ENCODE measurements at places on chromosomes 6 and 20. TPM values are rescaled to one million over a fixed set of nuclear protein-coding genes. Genes with fewer than 3 reads are reported as not detected.
A peak's percentile ranks its signal among the peaks of the same experiment; 100 is the strongest.

DNA sequence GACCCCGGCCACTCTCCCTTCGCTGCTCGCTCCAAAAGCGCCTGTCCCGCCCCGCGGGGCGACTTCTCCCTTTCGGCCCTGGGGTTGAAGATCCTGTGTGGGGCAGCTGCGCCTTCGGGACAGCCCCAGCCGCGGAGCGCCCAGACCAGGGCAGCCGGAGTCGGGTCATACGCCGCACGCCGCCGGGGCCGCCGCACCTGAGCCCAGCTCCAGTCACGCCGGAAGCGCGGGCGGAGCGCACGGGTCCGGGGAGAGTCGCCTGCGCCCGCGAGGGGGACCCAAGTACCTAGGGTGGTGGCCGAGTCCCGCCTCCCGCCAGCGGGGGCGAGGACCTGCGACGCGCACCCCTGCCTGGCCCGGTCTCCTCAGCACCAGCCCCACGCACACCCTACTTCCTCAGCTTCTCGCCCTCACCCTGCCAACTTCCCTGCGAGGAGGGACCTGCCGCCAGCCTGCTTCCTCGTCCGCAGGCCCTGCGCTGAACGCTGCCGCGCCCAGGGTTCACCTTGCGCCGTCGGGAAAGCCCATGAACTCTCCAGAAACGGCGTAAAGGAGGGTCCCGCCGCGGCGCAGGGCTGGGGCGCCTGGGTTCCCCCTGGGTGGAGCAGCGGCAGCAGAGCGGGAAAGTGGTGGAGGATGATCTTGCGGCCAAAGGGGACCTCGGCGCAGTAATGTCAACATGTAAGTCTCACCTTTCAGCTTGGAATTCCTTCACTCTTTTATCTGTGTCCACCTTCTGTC is at the start of gene ADGRG6:
Gene ADGRG6 (plus strand): TSS at position 357 of the 741 bp plus-strand sequence. CDS start 323 bp downstream, at position 680.
- peak; percentile 38 for DNase-seq

DNA sequence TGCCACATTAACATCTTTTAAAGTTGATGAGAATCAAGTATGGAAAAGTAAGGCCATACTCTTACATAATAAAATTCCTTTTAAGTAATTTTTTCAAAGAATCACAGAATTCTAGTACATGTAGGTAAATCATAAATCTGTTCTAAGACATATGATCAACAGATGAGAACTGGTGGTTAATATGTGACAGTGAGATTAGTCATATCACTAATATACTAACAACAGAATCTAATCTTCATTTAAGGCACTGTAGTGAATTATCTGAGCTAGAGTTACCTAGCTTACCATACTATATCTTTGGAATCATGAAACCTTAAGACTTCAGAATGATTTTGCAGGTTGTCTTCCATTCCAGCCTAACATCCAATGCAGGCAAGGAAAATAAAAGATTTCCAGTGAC is 11.6 kb downstream of the PLN start:
- no peak for DNase-seq

GRM4 gene
- 0.59 TPM for polyA plus RNA-seq

MBOAT1 gene
- polyA plus RNA-seq, result 26.0 TPM

SYTL3 gene
- 5.0 TPM for polyA plus RNA-seq
